ENCODE measurements at places on chromosomes 12 and 14.

- DNase-seq, result no peak
Measured at GRCh38 chr12:49703647-49704137, 3.5 kb downstream of the FMNL3 start.

- DNase-seq, result no peak
Measured at GRCh38 chr12:32273063-32273522, 126.3 kb upstream of the FGD4 start.

DNA sequence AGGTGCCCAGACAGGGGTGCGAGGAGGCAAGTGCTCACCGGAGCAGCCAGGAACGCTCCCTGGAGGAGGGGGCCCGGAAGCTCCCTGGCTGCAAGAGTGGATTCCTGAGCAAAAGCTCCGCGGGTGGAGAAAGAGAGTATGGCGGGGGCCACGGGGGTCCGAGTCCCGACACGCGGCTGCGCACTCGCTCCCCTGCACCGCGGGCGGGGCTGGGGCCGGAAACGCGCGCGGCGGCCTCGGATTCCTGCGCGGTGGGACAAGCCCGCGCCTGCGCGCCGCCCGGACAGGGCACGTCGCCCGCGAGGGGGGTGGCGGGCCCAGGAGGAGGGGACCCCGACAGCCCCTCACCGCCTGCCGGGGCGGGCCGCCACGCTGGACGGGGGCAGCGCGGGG, 27.8 kb upstream of the GPR132 start:
- DNase-seq, result no peak

DNA sequence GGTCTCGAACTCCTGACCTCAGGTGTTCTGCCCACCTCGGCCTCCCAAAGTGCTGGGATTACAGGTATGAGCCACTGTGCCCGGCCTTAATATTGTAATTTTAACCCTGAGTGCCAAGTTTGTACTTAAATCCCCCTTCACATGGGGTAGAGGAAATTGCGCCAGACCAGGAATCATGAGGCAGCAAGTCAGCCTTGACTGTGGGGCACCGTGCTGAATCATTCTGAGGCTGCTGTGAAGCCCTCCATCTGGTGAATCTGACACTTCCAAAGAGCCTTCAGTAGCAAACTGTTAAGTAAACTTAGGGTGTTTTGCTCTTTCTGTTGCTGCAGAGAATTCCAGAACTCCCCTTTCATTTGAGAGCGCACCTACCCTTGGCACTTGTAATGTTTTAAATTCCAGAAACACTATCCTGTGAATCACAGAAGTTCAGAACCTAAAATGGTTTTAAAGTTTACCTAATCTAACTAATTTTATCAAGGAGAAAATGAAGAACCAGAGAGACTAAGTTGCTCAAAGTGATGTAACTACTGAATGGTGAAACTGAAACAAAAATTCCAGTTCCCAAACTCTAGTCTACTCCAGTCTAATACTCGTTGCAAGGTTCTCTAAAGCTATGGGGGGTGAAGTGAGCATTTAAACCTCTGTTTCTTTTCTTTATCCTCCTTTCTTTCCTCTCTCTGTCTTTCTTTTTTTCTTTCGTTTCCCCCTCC, 7.5 kb downstream of the HEBP1 start:
- peak; percentile 87 for DNase-seq

- no peak for DNase-seq
Measured at GRCh38 chr12:70646850-70647249, 9.6 kb upstream of the PTPRB start.
